IMR-90 (cell line): ENCODE measurements at places on chromosomes 2 and 18. TPM values are rescaled to one million over a fixed set of nuclear protein-coding genes. Genes with fewer than 3 reads are reported as not detected.

Gene TSPYL6
- total RNA-seq: not detected in 2 replicates

Gene UPP2
- not detected in 2 replicates for total RNA-seq

Gene HAAO
- total RNA-seq: 0.18 TPM in 1 of 2 replicates, not detected in the other

Gene IL36RN
- total RNA-seq: not detected in 2 replicates

Gene C2orf78
- total RNA-seq: not detected in 2 replicates

Gene FBXO48
- 0.18 and 0.28 TPM in 2 replicates for total RNA-seq

Gene LYPD6
- 0.90 and 1.4 TPM in 2 replicates for total RNA-seq

Gene NR4A2
- 0.72 and 2.8 TPM in 2 replicates for total RNA-seq

Gene DAW1
- total RNA-seq: 1.4 TPM in 2 replicates

Gene TXNDC2
- under 0.01 and 0.18 TPM in 2 replicates for total RNA-seq

Gene LYG2
- total RNA-seq: not detected in 2 replicates

Gene IL1RL1
- total RNA-seq: under 0.01 TPM in 2 replicates

Gene SPATA3
- total RNA-seq: not detected in 2 replicates

Gene STARD6
- total RNA-seq: 0.28 TPM in 1 of 2 replicates, not detected in the other

Gene GKN1
- total RNA-seq: not detected in 2 replicates

Gene SERPINB7
- 100 and 120 TPM in 2 replicates for total RNA-seq

Gene MAP3K19
- not detected in 2 replicates for total RNA-seq

Gene PRKAG3
- total RNA-seq: not detected in 2 replicates

Gene AOX1
- total RNA-seq: 57.2 and 59.9 TPM in 2 replicates

Gene EPG5
- 104 and 114 TPM in 2 replicates for total RNA-seq

Gene FEV
- not detected in 2 replicates for total RNA-seq

Gene DPY30
- 65.2 and 120 TPM in 2 replicates for total RNA-seq

Gene DNAJC5G
- total RNA-seq: not detected in 2 replicates

Gene IL37
- not detected in 2 replicates for total RNA-seq

Gene DCAF17
- 13.1 and 22.8 TPM in 2 replicates for total RNA-seq

Gene DNAH6
- under 0.01 TPM in 2 replicates for total RNA-seq

Gene SPDYA
- not detected in 2 replicates for total RNA-seq

Gene FZD7
- total RNA-seq: 62.4 and 81.1 TPM in 2 replicates

Gene IRS1
- total RNA-seq: 21.1 and 29.4 TPM in 2 replicates

Gene RTKN
- total RNA-seq: 9.4 and 11.1 TPM in 2 replicates

Gene IL1A
- total RNA-seq: 0.83 and 1.1 TPM in 2 replicates

Gene CNTNAP5
- total RNA-seq: not detected in 2 replicates

Gene PSMA8
- total RNA-seq: not detected in 2 replicates

Gene NPC1
- 4.7 and 7.9 TPM in 2 replicates for total RNA-seq

Gene OSBPL6
- total RNA-seq: 2.8 and 3.2 TPM in 2 replicates

Gene NEB
- under 0.01 TPM in 2 replicates for total RNA-seq

Gene FRZB
- 0.18 and 0.28 TPM in 2 replicates for total RNA-seq

Gene PARD3B
- total RNA-seq: 15.3 and 15.6 TPM in 2 replicates

Gene KRTCAP3
- total RNA-seq: not detected in 2 replicates
